COR-L47 (cell line): ENCODE measurements at places on chromosomes 11 and 22.
A peak's percentile ranks its signal among the peaks of the same experiment; 100 is the strongest.

DNA sequence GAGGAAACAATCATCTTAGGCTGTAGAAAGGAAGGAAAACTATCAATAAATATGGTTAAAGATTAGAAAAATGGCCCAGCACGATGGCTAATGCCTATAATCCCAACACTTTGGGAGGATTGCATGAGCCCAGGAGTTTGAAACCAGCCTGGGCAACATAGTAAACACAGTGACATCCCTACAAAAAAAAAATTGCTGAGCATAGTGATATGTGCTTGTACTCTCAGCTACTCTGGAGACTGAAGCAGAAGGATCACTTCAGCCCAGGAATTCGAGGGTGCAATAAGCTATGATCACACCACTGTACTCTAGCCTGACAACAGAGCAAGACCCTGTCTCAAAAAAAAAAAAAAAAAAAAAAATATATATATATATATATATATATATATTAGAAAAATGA, 54.9 kb downstream of the ARFGAP2 start:
- DNase-seq = no peak

- DNase-seq = no peak
Observed at GRCh38 chr11:117946156-117946841, 17.1 kb upstream of the TMPRSS13 start.

DNA sequence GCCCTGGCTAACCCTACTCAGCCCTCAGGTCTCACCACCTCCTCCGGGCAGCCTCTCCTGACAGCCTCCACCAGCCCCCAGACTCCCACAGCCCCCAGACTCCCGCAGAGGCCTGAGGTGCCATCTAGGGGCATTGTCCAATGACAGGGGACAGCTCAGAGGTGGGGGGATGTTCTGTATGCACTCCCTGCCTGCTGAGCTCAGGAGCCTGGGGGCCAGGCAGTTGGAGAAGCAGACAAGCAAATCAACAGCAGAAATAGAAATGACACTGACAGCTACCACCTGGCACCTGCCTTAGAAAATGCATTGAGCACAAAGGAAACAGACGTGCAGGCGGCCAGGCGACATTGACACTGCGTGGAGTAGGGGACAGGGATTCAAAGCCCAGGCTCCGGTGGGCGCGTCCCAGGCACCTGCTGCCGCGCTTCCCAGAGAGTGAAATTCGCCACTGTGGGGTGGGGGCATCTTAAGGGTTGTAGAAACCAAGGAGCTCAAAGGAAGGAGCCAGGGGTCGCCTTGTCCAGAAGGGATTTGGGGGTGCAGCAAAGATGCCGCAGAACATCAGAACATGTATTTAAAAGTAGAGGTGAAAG, 22.5 kb upstream of the WNT7B start:
- DNase-seq = peak; percentile 89

DNA sequence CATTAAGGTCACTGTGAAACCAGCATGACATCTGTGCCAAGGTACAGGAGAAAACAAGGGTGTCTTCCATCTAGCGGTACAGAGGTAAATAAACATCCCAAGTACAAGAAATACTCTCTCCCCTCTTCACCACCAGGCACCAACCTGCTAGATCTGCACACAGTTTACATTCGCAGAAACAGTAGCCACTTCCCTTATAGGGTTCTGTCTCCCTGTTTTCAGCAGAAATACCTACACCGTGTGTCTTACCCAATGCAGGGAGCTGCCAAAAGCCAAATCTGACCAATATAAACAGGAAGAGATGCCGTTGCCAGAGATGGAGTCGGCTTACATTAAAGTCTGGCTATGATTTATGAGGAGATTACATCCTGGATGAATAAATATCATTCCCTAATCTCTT, 1.2 kb downstream of the SCN4B start:
- no peak for DNase-seq

- peak; percentile 50 for DNase-seq
Observed at GRCh38 chr11:109423466-109424190, 1.6 kb downstream of the C11orf87 start.

GRCh38 chr11:94885133-94885532, 88.2 kb downstream of the CWC15 start:
- no peak for DNase-seq

GRCh38 chr11:8705146-8705545, 22.6 kb downstream of the RPL27A start:
- DNase-seq = no peak

GRCh38 chr11:68495872-68496271, 35.3 kb downstream of the PPP6R3 start:
- DNase-seq = no peak

DNA sequence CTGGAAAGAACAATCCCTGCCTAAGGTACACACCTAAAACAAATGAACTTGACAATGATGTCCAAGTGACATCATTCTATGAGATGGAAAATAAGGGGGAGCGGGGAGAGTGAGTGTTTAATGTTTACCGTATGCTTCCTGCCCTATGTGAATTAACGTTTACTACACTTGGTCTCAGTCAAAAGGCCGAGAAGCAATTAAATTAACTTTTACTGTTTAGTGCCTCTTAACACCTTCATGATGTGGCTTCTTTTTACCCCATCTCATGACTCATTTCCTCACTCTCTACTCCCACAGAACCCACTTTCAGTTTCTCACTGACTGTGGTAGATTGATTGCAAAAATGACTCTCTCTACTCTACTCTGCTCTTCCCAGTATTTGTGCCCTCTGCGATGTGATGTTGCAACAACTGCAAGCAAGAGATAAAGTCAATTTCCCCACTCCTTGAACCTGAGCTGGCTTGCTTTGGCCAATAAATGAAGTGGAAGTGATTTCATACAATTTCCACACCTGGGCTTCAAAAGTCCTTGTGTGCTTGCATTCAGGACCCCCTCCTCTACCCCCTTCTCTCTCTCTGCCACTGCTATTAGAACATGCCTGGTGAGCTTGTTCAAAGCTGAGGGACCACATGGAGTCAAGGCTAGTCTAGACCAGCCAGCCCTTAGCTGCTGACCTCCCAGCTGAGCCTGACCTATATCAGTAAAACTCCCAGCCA, 11.6 kb upstream of the ALKBH3 start:
- no peak for DNase-seq

GRCh38 chr11:56816259-56816658, 67.8 kb upstream of the OR9G4 start:
- DNase-seq = no peak

DNA sequence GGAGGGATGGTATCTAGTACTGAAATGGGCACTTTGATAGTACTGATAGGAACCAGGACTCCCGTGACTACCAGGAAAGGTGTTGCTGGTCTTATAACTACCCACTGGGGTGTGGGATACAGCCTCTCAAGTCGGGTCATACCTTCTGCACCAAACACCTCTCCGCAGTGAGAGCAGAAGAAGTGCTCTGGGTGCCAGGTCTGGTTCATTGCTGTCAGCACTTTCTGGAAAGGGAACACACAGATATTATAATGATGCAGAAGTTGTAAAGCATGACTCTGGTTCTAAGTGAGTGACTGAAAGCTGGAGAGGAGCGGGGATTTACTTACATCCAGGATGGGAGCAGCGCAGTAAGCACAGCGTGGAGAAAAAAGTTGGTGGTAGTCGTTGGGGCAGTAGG, 26.0 kb downstream of the LPXN start:
- DNase-seq = no peak

DNA sequence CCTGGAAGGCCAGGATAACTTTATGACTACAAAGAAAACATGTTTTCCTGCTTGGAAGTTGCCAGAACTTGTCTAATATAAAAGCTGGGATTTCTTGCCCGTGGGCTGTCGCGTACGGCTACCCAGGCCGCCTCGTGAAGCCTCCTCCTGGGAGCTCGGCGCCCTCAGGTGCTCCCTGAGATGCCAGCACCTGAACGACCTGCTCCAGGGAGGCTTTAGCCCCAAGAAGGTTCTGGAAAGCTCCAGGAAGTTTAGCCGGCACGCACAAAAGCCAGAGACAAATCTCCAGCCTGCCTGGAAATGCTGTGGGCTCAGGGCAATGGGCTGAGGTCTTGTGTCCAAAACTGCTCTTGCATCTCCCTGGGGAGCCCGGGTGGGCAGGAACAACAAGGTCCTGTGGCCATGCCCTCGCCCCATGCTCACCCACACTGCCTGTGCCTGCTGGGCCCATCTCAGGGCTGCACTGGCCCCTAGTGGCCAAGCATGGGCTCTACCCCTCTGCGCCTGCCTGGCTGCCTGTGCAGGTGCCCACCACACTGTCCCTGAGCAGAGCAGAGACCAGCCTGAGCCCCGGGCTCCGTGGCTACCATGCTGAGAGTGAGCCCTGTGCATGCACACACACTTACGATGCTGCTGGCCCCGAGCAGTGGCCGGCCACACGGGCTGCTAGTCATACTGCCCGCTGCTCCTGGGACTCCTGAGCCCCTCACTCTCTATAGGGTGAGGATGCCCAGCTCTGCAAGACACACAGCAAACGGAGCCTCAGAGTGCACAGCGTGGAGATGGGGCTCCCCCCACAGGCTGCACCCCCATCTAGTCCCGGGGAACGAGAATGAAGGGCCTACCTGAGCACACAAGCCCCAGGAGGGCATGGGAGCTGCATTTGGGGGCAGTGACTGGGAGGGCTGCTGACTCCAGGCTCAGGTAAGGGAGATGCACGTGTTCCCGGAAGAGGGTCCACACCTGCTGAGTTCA, 4.9 kb upstream of the CELSR1 start:
- peak; percentile 28 for DNase-seq

GRCh38 chr11:1342946-1343345, 33.5 kb upstream of the TOLLIP start:
- no peak for DNase-seq
